ENCODE measurements at places on chromosomes 7 and 10.

DNA sequence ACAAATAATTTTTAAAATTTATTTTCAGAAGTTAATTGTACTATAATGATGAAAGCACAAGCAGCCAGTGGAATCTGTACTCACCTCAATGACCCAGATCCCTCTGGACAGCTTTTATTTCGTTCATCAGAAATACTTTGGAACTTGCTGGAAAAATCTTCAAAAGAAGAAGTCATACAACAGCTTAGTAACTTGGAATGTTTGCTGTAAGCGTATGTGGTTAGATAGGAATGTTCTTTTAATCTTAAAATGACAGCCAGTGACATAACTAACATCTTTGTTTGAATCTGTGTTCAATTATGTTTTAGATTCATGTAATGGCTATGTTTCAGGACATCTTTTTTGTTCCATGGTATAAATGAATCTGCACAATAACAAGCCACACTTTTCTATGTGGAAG lies 26.8 kb downstream of the CFAP69 start:
- DNase-seq = no peak

DNA sequence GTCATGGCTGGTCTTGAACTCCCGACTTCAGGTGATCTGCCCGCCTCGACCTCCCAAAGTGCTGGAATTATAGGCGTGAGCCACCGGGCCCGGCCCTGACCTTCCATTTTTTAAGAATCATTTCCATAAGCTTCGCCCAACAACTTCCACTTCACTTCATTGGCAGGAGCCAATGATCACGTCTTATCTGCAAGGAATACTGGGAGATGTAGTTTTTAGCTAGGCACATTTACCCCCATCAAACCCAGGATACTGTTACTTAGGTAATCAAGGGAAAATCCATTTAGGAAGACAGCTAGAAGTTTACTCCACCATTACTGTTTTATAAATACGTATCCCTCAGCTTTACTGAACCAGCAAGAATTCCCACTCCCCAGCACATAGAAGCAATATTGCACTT lies 3.4 kb upstream of the CDK13 start:
- no peak for DNase-seq

DNA sequence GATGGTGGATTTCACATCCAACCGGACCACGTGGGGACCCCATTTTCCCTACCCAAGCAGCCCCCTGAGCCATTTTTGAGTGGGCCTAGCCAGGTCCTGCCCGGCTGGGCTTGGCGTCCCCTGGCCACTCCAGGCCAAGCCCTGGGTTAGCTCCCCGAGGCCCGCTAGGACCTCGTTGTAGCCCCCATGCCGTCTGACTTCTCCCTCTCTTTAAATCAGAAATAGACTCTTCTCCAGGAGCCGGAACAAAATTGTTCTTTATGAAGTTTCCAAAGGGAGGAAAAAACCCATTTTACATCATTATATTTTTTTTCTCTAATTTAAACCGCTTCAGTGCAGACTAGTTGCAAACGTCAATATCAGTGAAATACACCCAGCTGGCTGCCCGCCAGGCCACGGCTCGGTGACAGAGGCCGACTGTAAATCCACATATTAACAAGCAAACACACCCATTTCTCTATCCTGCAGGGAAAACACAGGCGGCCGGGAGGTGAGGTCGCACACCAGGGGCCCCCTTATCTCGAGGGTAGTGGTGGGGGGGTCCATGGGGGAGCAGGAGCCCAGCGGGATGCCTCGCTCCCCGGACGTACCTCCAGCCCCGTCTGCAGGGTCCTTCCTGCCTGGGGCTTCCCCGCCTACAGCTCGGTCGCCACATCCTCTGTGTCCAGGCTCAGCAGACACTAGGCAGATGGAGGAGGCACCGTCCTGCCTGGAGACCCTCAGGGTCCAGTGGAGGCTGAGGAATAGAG lies 72.7 kb downstream of the ELFN1 start:
- DNase-seq = no peak

- no peak for DNase-seq
Measured at GRCh38 chr10:69389827-69390490, 26.8 kb downstream of the TACR2 start.

GRCh38 chr10:26090026-26090425 lies 126.5 kb upstream of the GAD2 start:
- DNase-seq = no peak

- peak; percentile 49 for DNase-seq
Measured at GRCh38 chr10:35635576-35635975, 6.5 kb downstream of the FZD8 start.

GRCh38 chr7:98826811-98827231 lies 43.0 kb downstream of the TMEM130 start:
- peak; percentile 43 for DNase-seq

GRCh38 chr7:48052748-48053147 lies 17.4 kb downstream of the C7orf57 start:
- no peak for DNase-seq

DNA sequence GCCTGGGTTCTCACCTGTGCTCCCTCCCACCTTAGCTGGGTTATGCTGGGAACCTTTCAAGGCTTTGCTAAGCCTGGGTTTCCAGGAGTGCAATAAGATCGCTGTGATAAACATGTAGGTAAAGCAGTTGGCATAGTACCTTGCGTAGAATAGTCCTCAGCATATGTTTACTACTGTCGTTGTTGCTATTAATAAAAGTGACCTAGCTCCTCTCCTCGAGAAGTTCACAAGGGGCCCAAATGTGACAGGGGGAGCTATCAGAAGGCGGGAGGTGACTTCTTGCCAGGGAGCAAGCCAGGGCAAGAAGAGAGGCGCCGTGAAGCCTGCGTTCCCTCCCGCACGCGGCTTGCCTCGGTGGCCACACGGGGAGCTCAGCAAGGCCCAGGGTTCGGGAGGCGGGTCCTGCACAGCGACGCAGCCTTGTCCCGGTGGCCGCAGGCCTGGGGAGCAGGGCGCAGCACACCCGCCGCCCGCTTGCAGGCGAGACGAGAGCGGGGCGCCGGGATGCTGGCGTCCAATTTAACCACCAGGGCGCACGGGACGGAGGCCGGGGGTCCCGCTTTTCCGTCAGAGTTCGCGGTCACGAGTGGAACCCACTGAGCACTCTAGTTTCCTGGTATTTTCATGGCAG lies 106.2 kb downstream of the SNX10 start:
- DNase-seq = peak; percentile 16

DNA sequence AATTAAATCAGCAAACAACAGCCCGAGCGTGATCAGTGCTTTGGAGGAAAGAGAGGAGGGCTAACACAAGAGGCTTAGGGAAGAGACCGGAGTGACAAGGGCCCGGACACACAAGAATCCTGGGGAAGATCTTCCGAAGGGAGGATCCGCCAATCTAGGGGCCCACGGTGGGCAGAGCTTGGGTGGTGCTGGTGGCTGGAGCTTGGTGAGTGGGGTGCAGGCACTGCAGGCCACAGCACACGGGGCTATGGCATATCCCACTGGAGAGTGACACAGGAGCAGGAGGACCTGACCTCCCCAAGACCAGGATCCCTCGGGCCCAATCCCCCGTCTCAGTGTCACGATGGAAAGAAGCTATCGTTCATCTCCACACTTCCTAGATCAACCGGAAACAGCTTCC lies 471.3 kb upstream of the FOXK1 start:
- no peak for DNase-seq

DNA sequence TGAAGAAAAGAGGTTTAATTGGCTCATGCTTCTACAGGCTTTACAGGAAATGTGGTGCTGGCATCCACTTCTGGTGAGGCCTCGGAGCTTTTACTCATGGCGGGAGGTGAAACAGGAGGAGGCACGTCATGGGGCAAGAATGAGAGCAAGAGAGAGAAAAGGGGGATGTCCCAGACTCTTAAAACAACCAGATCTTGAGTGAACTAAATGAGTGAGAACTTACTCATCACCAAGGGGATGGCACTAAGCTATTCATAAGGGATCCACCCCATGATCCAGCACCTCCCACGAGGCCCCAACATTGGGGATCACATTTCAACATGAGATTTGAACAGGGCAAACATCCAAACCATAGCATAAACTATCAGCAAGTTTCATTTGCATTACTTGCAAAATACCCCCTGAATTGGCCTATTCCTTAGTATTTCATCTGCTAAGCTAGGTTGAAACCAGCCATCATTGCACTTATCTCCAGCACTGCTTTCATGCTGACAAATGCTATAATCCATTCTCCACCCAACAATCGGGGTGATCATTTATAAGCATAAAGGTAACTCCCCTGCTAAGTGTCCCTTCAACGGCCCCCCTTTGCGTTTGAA lies 179.0 kb downstream of the NOC3L start:
- DNase-seq = no peak

- DNase-seq = no peak
Measured at GRCh38 chr10:126124668-126125349, 228.4 kb downstream of the FANK1 start.

- DNase-seq = no peak
Measured at GRCh38 chr7:144812379-144813283, 23.2 kb downstream of the TPK1 start.

GRCh38 chr10:17821893-17822292 lies 12.7 kb downstream of the MRC1 start:
- no peak for DNase-seq

DNA sequence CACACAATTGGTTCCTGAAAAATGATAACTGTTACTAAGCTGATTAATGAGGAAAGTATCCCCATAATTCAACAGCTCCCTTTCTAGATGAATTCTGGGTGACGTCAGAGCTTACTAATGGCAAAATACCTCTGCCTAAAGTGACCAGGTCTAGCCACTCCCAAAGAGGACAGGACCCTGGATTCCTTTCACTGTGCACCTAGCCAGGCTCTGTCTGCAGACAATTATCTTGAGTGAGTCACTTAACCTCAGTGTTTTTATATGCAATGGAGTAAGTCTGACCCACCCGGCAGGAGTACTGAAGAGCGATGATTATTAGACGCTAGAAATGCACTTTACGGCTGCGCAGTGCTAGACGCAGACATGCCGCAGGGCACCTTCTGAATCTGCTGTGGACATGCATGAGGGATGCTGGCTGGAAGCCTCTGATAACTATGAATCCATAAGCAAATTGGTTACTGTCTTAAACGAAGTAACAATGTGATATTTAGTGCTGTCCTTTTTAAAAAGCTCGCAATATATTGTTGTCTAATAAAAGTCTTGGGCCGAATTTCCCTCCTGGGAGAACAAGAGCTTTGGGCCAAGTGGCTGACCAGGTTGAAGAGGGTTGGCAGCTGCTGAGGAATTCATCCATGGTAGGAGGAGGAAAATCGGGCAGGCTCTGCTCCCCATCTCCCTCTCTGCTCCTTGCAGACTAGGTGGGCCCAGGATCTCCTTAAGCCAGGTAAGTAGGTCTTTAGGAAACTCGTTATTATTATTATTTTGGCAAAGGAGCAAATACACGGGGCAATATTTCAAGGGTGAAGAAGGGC lies 4.6 kb upstream of the INPP5A start:
- DNase-seq = no peak

GRCh38 chr10:131855461-131856401 lies 45.1 kb upstream of the PPP2R2D start:
- DNase-seq = no peak

- no peak for DNase-seq
Measured at GRCh38 chr10:68371604-68372003, 35.5 kb downstream of the RUFY2 start.

- no peak for DNase-seq
Measured at GRCh38 chr7:16905300-16906044, 23.7 kb upstream of the AGR3 start.

GRCh38 chr7:158584407-158584806 lies 3.2 kb downstream of the PTPRN2 start:
- no peak for DNase-seq

DNA sequence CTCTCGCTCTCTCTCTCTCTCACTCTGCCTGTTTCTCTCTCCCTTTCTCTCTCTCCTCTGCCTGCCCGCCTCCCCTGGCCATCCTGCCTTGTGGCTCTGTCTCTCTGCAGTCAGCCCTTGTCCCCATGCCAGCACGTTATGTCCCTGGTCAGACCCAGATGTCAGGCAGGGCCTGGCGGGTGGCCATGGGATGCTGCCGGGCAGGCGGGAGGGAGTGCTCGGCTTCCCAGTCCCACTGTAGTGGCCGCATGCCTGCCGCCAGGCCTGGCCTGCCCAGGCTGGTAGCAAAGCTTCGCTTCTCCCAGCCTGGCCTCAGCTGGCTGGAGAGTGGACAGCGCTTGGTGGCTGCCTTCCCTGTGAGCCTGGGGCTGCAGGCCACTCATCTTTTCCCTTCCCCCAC lies 121.5 kb upstream of the ZNF716 start:
- no peak for DNase-seq

GRCh38 chr7:64102656-64103400 lies 57.6 kb downstream of the ZNF727 start:
- no peak for DNase-seq

GRCh38 chr10:15168786-15169554 lies 477 bp upstream of the NMT2 start:
- DNase-seq = peak; percentile 95

- DNase-seq = no peak
Measured at GRCh38 chr10:42477170-42477569, 161.2 kb downstream of the ZNF33B start.

GRCh38 chr7:12670743-12671520 lies 16.5 kb upstream of the ARL4A start:
- no peak for DNase-seq

GRCh38 chr10:79052291-79053080 lies 16.3 kb upstream of the ZMIZ1 start:
- no peak for DNase-seq

DNA sequence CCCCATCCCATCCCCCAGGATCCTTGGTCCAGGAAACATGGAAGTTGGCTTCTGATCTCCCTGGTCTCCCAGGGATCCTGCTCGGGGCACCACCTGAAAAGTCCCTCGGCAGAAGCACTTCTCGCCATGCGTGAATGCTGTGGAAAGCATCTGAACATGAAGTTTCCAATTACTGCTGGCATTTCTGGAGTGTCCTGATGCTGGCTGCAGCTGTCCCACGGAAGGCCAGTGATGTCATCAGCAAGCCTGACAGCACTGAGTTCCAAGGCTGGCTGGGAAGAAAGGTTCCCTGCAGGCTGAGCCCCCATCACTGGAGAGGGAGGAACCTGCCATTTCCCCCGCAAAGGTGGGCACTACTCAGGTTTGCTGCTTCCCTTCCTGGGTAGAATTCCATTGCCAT lies 71.4 kb downstream of the KCNMA1 start:
- no peak for DNase-seq

DNA sequence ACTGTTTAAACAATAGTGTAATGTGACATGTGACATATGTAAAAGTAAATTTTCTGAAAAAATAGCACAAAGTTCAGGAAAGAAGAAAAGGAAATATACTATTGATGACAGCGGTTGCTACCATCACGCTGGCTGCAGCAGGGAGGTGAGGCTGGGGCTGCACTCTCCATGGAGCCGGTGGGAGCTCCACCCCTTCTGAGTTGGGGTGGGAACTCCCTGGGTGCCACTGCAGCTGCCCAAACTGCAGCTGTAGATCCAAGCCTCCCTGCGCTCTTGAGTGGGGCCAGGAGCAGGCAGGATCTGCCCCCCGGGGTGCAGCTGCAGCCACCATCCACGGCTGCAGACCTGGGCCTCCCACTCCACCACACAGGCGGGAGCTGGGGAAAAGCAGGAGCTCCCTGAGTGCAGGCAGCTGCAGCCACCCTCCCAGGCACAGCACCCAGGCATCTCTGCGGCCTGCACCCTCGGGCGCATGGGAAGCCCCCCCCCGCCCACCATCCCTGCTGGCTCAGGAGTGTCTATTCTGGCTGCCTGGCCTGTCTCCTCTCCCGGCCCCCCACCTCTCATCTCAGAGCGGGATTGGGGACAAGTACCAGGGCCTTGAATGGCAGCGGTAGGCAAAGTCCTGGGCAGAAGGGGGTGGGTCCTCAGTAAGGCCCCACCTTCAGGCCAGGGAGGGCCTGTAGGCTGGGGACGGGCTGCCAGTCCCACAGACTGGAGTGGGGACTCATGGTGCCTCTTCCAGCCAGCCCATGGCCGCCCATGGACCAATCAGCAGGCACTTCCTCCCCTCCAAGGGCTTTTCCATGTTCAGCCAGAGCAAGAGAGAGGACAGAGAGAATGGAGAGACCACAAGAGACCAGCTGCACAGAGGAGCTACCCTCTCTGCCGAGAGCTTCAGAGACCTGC lies 50.1 kb downstream of the TNS3 start:
- no peak for DNase-seq

Data from frontal cortex (tissue), 4 donors.